Activated CD4-positive, alpha-beta T cell treated with anti-CD3 and anti-CD28 coated beads, Interleukin-10, Interleukin-2, amounts not matched to agents 100 ng/mL and 50 ng/mL, durations not matched to agents 16 hours and 8 hours (primary cell): ENCODE measurements at places on chromosomes 11 and 22.
A peak's percentile ranks its signal among the peaks of the same experiment; 100 is the strongest.

- DNase-seq: no peak
These were observed 43.4 kb downstream of the EIF4ENIF1 start for GRCh38 chr22:31446208-31446607.

DNA sequence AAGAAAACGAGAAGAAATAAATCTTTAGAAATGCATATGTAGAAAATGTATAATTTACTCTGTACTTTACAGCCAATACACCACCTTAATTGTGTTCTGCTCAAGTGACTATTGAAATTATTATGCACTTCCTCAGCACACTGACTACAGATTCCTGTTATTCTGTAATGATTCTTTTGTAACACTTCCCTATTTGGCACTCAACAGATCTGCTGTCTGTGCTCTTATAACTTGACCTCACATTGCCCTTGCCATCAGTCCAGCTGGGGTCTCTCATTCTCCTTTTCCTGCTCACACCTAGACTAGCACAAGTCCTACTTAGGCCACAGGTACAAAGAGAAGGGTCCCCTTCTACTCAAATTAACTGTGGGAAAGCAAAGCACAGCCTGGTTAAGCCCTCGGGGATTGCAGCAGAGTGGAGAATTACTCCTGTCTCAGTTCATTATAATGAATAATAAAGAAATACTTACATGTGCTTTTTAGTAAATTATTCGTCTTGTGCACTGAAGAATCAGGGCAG lies 860.4 kb downstream of the OPCML start:
- no peak for DNase-seq

- no peak for DNase-seq
These were observed 128.9 kb downstream of the DBX1 start for GRCh38 chr11:20031155-20032001.

- no peak for DNase-seq
These were observed 19.5 kb downstream of the CTSC start for GRCh38 chr11:88318017-88318416.

GRCh38 chr11:115905341-115906000 lies 401.3 kb upstream of the CADM1 start:
- DNase-seq: no peak

- DNase-seq: no peak
These were observed 279.4 kb downstream of the LARGE1 start for GRCh38 chr22:33640900-33641299.

DNA sequence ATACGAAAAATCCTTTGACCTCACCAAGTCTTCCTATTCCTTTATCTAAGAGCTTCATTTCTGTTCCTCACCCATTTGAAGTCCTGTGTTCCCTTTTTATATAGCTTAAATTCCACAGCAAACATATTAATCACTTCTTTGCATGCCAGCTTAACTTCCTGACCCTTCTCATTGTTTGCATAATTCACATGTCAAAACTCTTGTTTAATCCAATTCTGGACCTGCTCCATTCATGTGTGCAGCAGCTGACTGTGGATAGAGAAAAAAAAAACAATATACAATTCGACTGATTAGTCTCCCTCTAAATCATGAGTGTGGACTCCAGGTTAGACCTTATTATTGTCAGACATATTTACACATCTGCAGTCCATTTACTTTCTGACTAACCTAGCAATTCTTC lies 991.2 kb upstream of the TENM4 start:
- no peak for DNase-seq

DNA sequence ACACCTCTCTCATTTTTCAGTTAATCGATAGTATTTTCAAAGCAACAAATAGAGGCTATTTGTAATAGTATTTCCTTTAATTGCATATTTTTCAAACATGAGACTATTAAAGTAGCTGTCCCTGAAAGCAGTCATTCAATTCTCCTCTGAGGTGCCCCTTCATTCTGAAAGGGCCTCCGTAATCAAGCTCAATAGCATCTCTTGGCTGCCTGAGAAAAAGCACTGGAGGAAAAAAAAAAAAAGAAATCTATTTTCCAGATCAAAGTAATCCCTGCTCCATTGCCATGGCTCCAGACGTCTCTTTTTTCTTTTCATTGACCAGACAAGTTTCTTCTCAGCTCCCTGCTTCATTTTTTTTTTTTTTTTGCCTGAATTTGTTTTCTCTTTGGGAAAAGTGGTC lies 154.5 kb upstream of the BLID start:
- DNase-seq: no peak

GRCh38 chr11:69401715-69402114 lies 79.7 kb upstream of the LINC01488 start:
- DNase-seq: no peak

GRCh38 chr11:60165951-60166350 lies 16.9 kb downstream of the MS4A6A start:
- DNase-seq: no peak

DNA sequence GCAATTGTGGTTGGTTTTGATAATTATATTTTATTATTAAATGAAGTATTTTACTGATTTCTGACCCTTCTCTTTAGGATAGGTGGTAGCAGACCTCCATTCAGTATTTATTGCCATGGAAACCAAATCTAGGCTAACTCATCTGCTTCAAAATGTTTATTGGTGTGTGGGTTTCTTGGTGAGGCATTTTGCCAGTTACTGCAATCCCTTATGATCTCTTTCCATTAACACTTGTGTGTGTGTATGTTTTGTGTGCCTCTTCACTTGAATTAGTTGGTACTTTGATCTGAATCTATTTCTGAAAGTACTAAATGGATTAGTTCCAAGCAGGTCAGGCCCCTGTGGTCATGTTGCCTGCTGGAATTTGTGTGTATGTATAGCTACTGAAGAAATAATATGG lies 184.4 kb upstream of the C11orf87 start:
- no peak for DNase-seq

GRCh38 chr11:1810761-1811160 lies 24.0 kb upstream of the SYT8 start:
- no peak for DNase-seq

GRCh38 chr11:128872094-128872493 lies 5.0 kb upstream of the KCNJ1 start:
- no peak for DNase-seq

DNA sequence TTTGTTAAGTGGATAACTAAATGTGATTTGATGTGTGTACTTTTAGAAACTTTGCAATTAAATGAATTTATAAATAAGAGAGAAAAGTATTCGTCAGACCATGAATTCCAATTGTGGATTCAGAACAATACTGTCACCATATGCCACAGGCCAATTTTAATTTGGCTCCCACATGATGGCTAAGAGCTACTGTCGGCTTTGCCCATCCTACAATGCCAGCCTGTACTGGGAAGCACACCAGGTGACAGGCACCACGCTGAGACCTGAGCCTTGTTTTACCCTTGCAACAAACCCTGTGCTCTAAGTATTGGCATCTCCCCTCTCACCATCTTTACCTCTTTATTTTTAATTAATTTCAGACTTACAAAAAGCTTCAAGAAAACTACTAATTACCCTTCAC lies 14.0 kb downstream of the RAB30 start:
- DNase-seq: no peak

DNA sequence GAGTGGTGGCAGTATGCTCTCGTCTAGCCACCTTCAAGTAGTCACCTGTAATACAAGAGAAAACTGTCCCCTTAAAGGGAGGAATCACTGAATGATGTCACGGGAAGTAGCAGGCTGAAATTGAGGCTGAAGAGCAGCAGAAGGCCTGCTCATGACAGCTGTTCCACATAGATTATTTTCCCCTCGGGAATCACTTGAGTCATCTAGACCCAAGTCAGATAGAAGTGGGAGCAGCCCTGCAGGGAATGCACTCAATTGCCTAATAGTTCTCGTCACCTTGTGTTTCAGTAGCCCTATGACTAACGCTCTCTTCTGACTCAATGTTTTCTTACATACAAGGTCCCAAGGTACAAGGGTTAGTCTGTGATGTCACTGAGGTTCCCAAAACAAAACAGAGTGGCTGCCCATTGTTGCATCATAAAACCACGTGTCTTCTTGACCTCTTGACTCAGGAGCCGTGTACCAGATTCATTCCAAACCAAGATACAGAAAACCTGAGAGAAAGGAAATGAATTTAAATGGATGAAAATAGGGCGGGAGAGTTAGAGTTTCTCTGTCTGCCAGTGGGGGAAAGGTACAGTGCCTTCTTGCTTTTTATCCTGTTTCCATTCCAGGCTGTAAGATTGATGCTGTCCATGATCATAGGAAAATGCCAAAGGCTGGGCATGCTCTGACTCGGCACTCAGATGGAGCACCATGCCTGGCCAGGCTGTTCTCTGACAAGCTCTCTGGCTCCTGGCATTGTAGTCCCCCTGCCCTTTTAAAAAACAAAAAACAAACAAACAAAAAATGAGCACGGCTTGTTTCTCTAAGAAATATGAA lies 21.6 kb upstream of the C11orf96 start:
- peak; percentile 83 for DNase-seq

DNA sequence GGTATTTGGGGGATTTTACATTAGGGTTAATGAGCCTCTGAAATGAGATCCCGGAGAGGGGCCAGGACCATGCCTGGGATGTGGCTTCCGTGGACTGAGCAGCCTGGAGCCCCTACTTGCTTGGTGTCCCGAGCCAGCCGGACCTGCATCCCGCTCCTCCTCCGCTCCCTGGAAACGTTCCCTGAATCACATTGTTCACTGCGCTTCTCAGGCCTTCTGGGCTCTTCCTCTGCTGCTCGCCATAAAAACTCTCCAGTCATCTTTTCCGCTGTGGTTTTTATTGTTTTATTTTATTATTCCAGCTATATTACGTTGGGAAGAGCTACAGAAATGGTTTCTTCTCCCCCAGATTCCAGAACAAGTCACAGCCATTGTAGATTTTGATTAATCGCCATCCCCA lies 13.3 kb upstream of the KCNQ1OT1 start:
- DNase-seq: no peak

- no peak for DNase-seq
These were observed 53.4 kb upstream of the SCUBE2 start for GRCh38 chr11:9144828-9145227.

DNA sequence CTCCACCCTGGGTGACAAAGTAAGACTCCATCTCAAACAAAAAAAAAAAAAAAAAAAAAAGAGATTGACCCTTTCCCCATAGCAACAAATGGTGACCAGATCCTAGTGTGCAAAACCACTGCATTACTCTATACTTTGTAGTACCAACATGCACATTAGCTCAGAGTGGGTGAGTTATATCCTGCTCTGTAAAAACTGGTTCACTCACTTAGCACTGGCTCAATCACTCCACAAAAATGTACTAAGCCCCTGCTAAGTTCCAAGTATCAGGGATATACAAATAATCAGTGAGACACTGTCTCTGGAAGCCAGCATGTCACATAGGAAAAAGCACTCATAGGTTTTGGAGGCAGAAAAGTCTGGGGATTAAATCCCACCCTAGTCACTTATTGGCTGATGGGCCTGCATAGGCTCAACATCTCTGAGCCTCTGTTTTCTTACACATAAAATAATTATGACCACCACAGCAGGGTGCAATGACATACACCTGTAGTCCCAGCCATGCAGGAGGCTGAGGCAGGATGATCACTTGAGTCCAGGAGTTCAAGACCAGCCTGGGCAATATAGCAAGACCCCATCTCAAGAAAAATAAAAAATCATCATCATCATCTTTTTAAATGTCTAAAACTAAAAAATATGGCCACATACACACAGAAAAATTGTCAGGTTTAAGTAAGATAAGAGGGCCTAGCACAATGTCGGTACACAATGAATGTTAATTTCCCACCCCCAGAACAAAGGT lies 11.9 kb downstream of the FAM168A start:
- DNase-seq: no peak

DNA sequence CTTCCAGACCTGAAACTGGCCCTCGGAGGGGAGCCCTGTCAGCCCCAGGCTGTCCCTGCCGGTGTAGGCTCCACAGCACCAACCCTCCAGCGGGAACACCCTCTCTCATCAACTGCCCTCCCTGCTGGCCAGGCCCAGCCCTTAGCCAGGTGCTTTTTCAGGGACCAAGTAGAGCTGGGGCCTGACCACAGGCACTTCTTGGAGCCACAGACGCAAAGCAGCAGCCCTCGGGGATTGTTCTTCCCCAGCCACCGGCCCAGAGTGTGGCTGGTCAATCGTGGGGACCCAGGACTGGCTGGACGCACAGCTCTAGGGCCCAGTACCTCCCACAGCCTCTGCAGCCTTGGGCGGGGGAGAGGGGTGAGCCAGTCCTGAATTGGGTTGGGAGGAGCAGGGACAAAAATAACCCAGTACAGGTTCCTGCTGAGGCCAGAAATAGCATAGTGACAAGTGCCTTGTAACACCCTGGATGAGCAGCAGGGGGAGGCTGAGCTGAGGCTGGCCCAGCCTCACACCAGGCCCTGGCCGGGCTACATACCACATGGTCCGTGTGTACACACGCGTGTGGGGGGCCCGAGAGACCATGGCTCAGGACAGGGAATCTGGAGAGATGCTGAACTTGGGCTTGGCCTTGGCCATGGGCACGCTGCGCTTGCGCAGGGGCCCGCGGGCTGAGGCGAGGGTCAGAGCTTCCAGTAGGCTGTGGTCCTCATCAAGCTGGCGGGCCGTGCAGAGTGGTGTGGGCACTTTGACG lies 2.0 kb downstream of the KCNJ11 start:
- peak; percentile 52 for DNase-seq

DNA sequence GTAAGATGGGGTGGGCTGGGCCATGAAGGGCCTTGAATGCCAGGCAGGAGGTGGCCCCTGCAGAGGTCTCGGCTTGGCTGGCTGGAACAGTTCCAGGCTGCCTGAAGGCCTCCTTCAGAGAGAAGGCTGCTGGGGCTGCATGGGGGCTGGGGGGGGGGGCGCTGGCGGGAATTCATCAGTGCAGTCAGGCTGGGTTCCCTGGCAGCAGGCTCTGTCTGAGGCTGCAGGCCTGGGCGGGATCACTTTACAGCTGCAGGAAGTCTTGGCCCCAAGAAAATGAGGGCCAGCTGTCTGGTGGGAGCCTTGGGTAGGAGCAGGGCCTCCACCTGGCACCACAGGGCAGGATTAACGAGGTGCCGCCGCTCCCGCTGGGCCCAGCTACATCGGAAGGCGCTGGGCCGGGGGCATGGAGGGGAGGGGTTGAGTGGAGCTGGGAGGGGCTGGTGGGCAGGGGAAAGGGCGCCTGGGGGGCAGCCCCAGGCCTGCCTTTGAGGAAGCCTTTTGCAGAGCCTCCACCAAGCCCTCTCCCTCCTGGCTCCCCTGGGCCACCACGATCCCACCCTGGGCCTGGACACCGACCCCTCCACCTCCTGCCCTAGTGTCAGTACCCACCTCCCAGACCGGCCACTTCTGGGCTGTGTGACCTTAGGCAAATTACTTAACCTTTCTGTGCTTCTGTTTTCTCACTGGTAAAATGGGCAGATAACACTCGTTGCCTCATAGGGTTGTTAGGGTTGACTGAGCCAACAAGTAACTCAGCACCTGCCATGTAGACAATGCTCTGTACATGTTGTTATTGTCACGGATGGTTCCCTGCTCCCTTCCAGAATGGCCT lies 31.0 kb upstream of the HMOX1 start:
- no peak for DNase-seq

DNA sequence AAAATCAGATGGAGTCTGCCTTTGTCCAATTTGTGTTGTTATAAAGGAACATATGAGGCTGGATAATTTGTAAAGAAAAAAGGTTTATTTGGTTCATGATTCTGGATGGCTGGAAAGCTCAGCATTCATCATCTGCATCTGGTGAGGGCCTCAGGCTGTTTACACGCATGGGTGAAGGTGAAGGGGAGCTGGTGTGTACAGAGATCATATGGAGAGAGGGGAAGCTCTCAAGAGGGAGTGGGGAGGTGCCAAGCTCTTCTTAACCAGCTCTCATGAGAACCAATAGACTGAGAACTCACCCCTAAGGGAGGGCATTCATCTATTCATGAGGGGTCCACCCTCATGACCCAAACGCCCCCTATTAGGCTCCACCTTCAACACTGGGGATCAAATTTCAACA lies 40.0 kb downstream of the NEU3 start:
- no peak for DNase-seq

- DNase-seq: no peak
These were observed 9.9 kb downstream of the OSBPL5 start for GRCh38 chr11:3155216-3155615.
